Stimulated activated CD4-positive, alpha-beta T cell treated with anti-CD3 and anti-CD28 coated beads, Interleukin-2, amount 100 ng/mL, for 48 hours (primary cell): ENCODE measurements at places on chromosomes 1 and 21.
A peak's percentile ranks its signal among the peaks of the same experiment; 100 is the strongest.

DNA sequence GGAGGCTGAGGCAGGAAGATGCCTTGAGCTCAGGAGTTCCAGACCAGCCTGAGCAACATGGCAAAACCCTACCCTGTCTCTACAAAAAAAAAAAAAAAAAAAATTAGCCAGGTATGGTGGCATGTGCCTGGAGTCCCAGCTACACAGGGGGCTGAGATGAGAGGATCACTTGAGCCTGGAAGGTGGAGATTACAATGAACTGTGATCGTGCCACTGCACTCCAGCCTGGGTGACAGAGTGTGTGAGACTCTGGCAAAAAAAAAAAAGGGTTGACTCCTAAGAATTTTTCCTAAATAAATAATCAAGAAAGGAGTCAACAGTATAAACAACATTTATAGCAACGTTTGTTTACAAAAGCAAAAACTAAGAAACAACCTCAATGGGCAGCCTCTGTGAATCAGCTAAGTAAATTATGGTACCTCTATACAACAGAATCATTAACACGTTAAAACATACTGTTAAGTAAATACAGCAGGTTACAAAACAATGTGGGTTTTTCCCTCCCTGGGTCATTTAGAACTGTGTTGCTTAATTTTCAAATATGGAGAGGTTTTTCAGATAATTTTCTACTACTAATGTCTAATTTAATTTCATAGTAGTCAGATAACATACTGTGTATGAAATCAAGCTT is 56.8 kb downstream of the SLC30A10 start:
- DNase-seq, result no peak

DNA sequence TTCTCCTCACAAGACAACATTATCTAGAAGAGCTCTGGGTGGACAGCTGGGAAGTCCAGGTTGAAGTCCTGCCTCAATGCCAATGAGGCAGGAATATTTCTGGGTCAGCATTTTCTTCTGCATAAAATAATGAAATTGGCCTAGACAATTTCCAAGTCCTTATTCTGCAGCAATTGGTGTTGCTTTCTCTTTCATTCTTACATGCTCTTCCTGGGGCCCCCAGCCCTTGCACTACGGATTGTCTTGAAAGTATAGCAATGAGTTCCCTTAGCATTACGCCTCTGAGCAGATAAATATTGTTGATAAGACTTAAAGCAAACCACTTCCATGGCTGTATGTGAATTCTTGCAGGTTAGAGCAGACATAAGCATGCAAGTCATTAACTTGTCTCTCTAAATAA is 188.5 kb downstream of the TGFBR3 start:
- DNase-seq, result peak; percentile 23

DNA sequence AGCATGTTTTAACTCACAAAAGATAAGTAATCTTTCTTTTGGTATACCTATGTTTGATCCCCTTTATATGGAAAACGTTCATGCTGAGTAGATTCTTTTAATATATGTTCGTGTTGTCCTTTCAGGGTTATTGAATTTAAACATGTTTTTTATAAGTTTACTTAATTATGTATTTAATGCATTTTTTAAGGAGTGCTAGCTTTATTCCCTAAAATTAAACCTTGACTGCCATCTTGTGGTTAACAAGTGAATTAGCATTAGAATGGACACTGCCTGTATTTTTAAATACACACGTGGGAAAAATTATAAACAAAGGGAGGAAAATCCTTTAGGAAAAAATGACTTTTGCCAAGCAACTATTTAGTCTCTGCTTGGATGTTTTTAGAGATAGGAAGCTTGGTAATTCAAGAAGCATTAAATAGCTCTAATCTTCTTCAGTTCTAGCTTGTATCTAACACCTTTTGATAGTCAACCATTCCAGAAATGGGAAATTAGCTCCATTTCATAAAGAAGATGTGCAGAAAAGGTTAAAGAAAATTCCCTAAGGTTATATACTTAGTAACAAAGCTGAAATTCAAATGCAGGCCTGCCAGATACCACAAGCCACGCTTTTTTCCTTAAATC is 43.0 kb downstream of the UBE2U start:
- no peak for DNase-seq

DNA sequence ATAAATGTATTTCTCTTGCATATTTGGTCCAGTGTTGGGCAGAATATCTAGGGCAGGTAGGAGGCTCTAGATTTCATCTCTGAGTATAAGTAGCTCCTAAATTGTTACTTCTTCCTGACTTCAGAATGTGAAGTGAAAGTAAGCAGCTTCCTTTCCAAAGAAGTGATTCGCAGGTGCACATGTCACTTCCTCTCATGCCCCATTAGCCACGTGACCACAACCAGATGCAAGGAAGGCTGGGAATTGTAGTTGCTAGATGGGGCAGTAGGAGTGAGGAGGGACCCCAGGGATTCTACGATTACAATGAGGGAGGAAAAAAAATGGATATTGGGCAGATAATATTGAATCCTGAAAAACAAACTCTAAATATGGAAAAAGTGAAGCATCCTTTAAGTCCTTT is 113.2 kb upstream of the CYYR1 start:
- DNase-seq, result peak; percentile 8

DNA sequence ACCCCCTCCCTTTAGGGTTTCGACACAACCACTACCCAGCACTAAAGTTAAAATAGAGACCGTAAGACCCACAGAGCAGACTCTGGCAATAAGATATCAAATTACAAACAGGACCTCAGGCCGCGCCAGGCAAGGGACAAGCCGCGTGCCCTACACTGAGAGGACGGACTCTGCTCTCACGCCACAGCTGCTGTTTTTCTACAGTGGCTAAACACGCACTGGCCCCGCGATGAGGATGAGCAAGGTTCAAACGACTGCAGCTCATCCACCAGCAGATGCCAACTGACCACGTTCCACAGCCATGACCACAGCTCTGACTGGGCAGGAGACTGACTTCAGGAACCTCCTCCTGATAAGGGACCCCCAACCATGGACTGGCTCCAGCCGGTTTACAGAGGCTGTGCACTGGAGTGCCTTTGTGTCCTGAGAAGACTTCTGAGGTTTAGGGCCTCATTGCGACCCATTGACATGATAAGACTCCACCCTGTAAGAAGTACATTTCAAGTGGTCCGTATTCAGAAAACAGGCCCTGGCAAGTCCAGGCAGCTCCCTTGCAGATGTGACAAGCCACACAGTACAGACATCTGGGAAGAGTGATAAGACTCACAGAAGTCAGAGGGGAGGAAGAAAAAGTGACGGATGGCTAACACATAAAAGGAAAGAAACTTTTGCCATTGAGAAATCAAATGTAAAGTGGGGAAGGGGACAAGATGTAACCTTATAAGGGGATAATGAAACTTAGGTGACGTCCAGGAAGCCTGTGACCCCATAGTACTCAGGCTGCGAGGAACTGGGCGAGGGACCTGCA is 1.5 kb upstream of the KRTAP10-6 start:
- DNase-seq, result no peak

- no peak for DNase-seq
Measured at GRCh38 chr1:211705467-211706091, 30.2 kb upstream of the NEK2 start.

DNA sequence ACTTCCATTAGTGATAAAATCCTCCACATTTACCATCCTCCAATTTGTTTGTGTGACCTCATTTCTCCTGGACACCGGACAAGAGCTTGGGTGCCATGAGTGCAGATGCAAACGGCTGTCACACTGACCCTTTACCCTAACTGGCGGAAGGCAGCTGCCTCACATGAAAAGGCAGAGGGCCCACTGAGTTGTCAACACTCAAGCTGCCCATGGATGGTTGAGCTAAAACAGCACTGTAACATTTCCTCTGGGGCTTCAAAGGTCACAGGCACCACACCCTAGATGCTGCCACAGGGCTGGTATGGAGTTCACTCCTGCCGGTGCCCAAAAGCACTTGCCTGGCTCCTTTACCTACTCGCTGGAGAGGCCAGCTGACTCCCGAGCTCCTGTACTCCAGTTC is 653.4 kb downstream of the KCNT2 start:
- no peak for DNase-seq

- no peak for DNase-seq
Measured at GRCh38 chr1:203199816-203200571, 13.5 kb upstream of the CHI3L1 start.

DNA sequence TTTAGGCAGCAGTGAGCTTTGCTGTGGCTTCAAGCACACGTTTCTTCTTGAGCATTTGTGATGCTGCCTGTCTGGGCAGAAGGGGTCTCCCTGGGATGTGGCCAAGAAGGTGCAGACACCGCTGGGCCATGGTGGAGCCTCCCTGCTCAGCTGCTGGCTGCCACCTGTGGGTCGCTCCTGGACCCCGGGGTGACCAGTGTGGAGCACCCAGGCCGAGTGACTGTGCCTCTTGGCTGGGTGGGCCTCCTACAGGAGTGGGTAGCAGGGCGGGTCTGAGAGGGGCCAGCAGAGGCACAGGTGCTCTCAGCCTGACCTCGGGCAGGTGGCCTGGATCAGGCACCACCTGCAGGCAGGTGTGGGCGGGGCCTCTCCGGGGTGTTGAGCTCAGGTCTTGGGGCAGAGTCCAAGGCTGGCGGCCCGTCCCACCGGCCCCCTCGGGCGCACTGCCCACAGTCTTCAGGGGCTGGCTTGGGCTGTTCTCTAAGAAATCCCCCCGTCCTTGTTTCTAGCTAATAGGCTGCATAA is 42.0 kb upstream of the COL6A1 start:
- no peak for DNase-seq

DNA sequence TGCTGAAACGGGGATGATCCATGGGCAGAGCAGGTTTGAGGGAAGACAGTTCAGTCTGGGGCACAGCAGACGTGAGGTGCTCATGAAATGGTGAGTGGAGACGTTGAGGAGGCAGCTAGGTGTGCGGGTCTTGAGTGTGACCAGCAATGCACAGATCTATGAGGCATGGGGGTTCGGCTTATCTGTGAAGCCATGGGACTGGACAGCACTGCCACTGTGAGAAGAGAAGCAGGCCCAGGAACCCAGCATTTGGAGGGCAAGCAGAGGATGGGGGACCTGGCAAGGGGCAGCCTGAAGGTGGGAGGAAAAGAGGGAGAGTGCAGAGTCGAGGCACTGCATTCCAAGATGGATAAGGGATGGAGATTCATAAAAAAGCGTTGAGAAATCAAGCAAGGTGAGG is 8.0 kb downstream of the CSF1 start:
- no peak for DNase-seq

DNA sequence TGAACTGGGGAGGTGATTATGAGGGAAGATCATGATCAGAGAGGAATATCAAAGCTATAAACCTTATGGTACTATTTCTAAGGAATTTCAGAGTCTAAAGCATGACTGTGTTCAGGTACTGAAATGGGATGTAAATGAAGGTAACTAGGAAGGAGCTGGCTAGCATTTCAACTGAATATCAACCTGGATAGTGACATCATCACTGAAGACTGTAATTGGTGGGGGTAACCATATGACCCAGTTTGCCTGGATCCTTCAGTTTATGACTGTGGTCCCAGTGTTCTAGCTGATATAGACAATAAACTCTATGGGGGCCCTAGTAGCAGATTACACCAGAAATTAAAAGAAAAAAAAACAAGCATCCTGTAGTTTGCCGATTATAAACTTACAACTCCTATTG is 120.8 kb downstream of the APP start:
- no peak for DNase-seq

DNA sequence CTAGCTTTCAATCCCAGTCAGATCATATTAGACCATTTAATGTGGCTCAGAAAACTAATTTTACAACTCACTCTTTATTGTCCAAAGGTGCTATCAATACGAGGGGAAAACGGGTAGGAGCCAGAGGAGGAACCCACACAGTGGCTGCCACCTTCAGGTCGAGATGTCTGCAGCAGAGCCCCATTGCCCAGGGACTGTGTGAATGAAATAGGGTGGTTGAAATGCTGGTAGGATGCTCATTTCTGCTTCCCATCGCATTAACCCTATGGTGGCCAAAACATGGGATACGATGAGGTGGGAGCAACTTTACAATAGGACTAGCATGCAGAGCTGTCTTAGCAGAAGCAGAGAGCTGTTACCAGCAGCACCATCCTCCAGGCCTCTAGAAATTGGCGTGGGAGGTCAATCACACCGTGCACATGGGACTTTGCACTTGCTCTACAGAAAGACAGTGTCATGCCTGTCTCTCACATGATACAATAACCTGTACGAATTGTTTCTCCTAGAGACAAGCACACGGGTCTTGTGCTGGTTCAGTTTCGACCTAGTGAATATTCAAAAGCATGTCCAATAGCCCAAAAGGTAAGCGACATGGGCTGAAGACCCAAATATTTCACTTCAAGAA is 69.5 kb upstream of the DESI2 start:
- DNase-seq, result no peak

GRCh38 chr21:44905728-44906090 is 15.0 kb downstream of the ITGB2 start:
- no peak for DNase-seq

GRCh38 chr1:106480629-106481028 is 575.8 kb upstream of the PRMT6 start:
- no peak for DNase-seq

- no peak for DNase-seq
Measured at GRCh38 chr1:119288751-119289150, 79.8 kb upstream of the HAO2 start.

DNA sequence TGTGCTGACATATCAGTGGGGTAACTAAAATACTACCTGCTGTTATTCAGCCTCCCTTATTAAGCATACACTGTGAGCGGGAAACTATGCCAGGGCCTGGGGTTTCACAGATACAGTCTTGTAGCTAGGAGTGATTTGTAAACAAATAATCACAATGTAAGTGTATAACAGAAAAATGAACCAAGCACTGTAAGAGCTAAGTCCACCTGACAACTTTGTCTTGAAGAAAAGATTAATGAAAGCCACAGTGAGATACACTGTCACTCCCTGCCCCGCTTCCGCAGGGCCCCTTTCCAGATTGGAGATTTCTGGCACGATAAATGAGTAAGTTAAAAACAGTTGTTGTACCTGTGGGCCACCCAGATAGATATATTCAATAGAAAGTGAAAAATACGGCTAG is 4.8 kb downstream of the RCAN3 start:
- DNase-seq, result no peak

GRCh38 chr1:118145721-118146120 is 39.3 kb downstream of the SPAG17 start:
- no peak for DNase-seq

DNA sequence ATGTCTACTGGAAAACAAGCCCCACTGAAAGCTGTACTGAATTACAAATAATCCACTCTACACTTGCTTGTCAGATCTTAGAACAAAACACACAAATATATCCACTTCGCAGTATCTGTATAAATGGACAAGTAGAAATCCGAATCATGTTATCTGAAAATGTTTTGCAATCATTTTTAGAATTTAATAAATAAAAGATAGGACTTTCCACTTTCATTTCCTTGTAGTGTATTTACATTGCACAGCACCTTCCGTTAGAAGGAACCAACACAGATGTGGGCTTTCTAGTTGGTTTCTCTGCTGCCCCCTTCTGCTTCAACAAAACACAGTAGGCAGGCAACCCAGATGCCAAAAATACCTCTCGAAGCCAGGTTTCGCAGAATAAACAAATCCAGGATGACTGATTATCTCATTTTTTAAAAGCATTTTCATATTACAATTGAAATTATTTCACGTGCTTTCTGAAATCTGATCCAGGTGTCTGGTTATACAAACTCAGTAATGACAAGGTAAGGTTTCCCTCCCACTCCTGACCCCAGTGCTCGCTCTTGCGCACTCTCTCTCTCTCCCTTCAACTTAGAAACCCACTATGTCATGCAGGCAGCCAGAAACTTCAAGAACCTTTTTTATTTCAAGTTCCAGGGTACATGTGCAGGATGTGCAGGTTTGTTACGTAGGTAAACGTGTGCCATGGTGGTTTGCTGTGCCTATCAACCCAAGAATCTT is 389.9 kb downstream of the SMYD3 start:
- peak; percentile 1 for DNase-seq

GRCh38 chr21:27776925-27777553 is 810.2 kb upstream of the ADAMTS5 start:
- no peak for DNase-seq

- no peak for DNase-seq
Measured at GRCh38 chr1:179598631-179599030, 7.0 kb downstream of the TDRD5 start.
